GM13976 (cell line): ENCODE measurements at places on chromosomes 7 and 10.

- DNase-seq: no peak
Observed at GRCh38 chr10:60424971-60425370, 35.3 kb upstream of the ANK3 start.

- DNase-seq: no peak
Observed at GRCh38 chr7:110595694-110596093, 495.2 kb upstream of the LRRN3 start.

DNA sequence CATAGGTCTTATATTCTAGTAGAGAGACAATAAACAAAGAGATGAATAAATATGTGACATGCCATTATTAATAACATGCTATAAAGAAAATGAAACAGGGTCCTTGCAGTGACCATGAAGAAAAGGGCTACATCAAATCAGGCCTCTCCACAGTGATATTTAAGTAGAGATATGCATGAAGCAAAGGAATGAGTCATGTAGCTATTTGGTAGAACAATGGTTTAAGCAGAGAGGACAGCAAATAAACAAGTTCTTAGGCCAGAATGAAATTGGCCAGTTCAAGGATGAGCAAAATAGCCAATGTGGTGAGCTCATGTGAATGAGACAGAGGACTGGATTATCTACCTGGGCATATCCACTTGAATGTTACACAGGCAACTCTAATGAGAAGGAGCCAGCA lies 172.2 kb upstream of the FERD3L start:
- no peak for DNase-seq

GRCh38 chr7:123748171-123748733 lies 551 bp downstream of the WASL start:
- peak; percentile 51 for DNase-seq

DNA sequence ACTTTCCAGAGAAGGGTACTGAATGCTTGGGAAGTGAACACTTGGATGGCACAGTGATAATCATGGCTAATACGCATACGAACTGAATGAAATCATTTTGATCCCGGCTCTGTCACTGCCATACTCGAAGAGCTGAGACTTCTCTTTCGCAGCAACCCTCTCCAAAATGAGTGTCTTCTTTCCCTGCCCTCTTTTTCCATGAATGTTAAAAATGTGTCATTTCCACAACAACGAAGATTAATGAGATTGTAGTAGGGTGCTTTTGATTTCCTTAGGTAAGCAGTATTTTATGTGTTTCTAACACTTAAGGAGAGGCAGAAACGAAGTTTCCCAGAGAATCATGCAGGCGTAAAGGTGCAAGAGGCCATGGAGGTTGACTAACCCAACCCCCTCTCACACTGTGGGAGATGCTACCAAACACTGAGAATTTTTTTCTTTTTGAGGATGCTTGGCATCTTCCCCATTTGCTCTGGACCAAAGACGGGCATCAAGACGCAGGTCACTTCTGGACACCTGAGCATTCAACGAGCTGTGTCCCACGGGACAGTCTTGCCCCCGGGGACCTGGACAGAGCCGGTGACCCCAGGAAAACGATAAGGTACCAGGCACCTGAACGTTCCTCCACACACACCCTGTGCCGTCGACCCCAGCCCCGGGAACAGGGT lies 823 bp downstream of the COPG2 start:
- DNase-seq: no peak

GRCh38 chr7:92964141-92964540 lies 127.8 kb upstream of the CDK6 start:
- no peak for DNase-seq

GRCh38 chr7:100837099-100837836 lies 9.9 kb upstream of the EPHB4 start:
- peak; percentile 85 for DNase-seq

DNA sequence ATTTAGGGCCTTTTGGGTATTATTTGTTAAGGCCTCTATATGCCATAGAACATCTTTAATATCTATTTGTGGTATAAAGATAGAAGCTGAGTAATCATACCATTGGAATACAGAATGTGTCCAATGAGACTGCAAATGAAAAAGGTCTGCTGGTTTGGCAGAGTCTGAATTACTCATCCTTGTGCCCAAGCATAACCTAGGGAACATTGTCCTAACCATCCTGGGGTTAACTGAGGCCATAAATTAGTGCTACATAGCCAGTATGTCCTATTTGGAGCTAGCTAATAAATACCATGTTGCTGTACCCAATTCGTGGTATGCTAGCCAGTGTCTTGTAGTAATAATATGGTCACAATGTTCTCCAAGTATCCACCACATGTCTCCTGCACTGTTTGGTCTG lies 117.1 kb downstream of the ANKRD26 start:
- DNase-seq: no peak

DNA sequence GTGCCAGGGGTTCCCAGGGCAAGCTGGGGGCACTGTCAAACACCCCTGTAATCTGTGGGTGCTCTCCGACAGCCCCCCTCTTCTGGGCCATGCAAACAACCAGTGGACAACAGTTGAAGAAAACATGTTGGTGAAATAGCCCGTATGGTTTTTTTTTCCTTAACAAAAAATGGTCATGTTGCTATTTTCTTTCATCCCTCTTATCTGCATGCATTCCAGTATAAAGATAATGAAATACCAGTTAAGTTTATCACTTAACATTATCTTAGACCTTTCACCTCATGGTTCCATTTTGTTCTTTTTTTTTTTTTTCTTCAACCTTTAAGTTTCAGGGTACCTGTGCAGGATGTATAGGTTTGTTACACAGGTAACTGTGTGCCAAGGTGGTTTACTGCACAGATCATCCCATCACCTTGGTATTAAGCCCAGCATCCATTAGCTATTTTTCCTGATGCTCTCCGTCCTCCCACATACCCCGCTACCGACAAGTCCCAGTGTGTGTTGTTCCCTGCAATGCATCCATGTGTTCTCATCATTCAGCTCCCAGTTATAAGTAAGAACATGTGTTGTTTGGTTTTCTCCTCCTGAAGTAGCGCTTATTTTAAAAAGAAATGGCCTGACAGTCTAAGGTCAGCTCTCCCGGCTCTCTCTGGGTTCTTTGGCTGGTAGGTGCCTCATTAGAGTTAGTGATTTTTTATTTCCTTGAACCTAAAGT lies 110.1 kb downstream of the NRP1 start:
- DNase-seq: no peak

DNA sequence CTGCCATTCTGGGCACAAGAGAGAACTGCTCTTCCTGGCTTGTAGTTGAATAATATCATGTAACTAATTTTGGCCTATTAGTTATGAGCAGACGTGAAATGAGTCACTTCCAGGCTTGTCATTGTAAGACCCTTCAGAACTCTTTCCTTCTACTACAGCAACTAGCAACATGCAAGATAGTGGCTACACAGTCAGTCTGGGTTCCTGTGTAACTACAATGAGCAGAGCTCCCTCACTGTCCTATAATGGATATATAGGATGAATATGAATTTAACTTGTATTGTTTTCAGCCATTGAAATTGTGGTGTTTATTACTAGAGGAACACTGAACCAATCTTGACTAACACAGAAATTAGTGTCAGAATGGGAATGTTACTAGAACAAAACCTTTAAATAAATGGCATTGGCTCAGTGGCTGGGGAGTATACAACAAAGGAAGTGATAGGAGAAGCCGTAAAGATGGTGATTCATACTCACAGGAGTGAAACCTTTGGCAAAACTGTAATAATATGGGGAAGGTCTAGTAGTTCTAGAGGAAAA lies 2.9 kb upstream of the MTPN start:
- DNase-seq: no peak

DNA sequence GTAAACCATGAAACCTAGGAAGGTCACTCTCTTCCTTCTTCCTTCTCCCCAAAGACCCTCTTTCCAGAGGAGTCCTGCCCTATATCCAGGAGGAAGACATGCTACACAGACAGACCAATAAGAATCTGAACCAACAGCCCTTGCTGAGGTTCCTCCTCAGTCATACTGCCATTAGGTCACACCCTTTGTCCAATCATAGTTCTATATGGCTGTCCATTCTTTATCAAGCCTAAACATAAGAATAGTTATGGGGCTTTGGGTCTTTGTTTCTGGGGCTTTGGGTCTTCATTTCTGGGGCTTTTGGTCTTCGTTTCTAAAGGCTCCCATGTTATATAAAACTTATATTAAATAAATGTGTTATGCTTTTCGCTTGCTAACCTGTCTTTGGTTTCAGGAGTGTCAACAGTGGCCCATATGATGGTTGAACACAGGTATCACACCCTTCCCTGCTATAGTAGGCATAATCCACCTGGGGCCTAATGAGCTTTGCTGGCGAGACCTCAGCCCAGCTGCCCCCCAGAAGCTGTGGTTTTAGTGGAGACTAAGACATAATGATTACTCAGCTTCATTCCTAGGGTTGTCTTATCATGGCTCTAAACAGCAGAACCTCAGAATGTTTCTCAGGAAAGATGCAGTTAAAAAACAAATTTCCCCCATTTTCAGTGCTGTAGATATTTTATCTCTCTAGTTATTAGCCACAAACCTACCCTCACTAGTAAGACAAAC lies 91.6 kb downstream of the ELMO1 start:
- no peak for DNase-seq

- DNase-seq: no peak
Observed at GRCh38 chr7:147711447-147711846, 879.1 kb upstream of the C7orf33 start.

DNA sequence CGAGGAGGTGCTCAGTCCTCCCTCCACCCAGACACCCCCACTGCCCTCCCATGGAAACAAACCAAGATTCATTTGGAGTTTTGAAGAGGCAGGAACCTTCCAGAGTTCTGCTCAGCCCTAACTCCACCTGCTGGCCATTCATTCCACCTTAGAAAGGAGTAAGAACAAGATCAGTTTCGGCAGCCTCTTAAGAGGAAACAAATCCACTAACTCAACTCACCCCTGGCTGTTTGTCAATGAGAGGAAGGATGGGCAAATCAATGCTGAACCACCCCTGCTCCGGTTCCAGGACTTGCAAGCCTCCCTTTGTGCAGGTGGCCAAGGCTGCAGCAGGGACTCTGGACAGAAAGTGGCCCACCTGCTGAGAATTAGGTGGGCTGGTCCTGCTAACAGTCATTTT lies 26.2 kb downstream of the CCDC3 start:
- no peak for DNase-seq

DNA sequence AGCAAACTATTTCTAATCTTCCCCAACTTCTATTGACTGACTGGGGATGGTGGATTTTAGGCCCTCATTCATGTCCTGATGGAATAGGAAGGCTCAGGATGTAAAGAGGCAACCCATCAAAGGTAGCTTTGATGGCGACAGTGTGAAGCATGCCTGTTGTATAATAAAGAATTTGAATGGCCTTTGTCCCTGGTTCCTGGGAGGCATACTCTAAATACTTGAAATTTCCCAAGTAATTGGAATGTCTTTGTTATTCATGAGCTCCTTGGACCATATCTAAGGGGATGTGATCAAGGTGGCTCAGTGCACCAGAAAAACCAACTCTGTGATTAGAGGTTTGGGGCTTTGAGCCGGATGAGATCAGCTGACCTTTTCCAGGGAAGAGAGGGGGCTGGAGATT lies 264.5 kb upstream of the NEBL start:
- DNase-seq: no peak

DNA sequence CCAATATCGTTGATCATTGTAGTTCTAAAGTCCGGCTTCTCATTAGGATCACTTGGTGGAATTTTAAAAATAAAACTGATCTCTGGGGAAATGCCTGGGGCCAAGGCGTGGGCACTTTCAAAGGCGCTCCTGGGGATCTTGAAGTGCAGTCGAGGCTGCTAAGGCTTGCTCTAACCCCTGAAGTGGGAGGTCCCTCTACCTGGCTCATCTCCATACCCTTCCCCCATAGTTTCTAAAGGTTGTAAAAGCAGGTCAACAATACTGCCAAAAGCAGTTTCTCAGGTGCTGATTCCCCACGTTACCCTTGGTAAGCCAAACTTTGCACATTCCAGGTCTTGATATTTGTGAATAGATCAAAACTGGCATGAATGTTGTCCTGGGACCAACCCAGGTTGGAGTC lies 79.0 kb upstream of the SP8 start:
- no peak for DNase-seq

- DNase-seq: no peak
Observed at GRCh38 chr10:51733057-51733456, 33.7 kb upstream of the CSTF2T start.

- no peak for DNase-seq
Observed at GRCh38 chr10:59303018-59303417, 59.3 kb downstream of the FAM13C start.

GRCh38 chr10:132551808-132552130 lies 14.2 kb downstream of the INPP5A start:
- DNase-seq: no peak

GRCh38 chr7:26365077-26365900 lies 73.6 kb downstream of the SNX10 start:
- peak; percentile 41 for DNase-seq

- no peak for DNase-seq
Observed at GRCh38 chr7:106371629-106372028, 86.8 kb upstream of the NAMPT start.

DNA sequence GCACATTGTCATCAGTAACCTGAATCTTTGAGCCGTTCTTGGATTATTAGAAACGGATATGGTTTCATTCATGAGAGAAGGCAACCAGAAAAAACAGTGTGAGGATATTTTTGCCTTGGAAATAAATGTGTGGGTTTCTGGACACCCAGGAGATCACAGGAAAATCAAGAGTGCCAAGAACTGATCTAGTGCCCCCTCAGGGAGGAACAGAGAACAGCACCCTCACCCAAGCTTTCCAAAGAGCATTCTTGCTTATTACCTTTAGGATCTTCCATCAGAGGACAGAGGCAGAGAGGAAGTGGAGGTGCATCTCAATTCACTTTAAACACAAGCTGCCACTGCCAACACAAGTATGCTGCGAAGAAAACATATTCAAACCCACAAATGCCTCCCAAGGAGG lies 851.5 kb upstream of the COBL start:
- no peak for DNase-seq

- no peak for DNase-seq
Observed at GRCh38 chr10:125142946-125143345, 17.4 kb downstream of the CTBP2 start.

DNA sequence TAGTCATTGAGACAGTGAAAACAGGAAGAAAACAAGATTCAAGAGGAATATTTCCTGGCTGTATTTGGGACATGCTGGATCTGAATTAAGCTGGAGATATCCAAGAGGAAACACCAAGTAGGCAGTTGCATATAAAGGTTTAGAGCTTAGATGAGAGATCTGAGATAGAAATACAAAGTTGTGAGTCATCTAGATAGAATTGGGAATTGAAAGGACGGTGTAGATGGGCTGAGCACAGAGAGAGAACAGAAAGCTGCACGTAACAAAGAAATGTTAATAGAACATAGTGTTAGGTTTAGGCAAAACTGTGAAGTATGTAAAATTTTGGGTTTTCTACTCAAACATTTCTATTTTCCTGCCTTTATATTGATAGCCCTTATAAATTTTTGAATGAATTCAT lies 218.5 kb upstream of the TMEM196 start:
- DNase-seq: no peak
